Activated T-cell treated with anti-CD3 and anti-CD28 coated beads, Interleukin-2, amount 50 U/mL, for 48 hours (primary cell): ENCODE measurements at places on chromosomes 16 and 17.

DNA sequence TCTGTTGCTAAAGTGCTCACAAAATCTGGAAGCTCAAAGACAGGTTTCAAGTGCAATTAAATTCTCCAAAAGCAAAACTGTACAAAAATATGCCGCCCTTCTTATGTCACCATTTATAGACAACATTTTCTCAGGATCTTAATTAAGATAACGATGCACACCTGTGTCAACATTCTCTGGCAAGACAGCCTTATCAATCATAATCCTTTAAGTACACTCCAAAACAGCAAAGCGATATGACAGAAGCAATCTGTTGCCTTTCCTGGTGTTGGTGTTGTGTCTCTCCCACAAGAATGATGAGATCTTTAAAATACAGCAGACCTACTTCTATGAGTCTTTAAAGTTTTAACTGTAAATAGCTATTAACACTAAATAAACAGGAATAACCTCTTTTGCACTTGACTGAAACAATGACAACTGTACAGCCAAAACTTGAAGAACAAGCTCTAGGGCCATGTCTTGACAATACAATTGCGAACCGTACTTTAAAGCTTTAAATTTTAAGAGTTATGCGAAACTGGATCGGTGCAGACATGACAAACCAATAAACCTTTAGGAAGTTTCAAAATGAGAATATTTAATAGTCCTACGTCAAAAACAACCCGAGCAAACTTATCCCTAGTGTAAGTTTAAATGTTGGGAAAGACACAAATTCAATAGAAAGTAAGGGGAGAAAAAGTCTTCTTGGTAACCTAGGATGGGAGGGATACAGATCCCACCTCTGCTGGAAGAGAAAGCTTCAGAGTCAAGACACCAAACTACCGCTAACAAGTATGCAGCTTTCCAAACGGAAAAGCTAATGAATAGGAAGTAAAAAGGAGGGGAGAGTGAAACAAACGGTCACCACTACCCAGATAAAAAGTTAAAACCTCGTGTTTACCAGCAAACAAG is 3.3 kb upstream of the IRX5 start:
- no peak for DNase-seq

GRCh38 chr17:27518048-27518447 is 61.8 kb downstream of the KSR1 start:
- no peak for DNase-seq

GRCh38 chr16:75556431-75556950 is 439 bp upstream of the TMEM231 start:
- no peak for DNase-seq

DNA sequence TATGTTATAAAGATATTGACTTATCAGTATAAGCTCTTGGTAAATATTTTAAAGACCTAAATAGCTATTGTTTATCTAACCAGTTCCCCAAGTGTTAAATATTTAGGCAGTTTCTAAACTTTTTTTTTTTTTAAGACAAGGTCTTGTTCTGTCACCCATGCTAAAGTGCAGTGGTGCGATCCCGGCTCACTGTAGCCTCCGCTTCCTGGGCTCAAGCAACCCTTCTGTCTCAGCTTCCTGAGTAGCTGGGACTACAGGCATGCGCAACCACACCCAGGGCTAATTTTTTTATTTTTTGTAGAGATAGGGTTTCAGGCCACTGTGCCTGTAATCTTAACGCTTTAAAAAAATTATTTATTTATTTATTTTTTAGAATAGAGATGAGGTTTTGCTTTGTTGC is 43.5 kb downstream of the SNX29 start:
- no peak for DNase-seq

DNA sequence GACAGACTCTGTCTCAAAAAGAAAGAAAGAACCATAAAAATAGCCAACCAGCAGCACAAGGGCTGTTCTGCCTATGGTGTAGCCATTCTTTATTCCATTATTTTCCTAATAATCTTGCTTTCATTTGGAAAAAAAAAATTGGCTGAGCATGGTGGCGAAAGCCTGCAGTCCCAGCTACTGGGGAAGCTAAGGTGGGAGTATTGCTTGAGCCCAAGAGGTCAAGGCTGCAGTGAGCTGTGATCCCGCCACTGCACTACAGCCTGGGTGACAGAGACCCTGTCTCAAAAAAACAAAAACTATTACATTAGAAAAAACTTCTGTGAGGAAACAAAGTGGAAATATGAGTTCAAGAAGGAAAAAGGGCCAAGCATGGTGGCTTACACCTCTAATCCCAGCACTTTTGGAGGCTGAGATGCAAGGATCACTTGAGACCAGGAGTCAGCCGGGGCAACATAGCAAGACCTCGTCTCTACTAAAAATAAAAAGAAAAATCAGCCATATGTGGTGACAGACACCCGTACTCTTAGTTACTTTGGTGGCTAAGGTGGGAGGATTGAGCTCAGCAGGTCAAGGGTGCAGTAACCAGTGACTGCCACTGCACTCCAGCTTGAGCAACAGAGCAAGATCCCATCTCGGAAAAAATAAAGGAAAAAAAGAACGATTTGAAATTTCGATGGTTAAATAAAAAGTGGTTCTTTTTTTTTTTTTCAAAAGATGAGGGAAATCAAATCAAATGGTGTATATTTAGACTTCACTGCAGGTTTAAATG is 2.5 kb downstream of the DCAKD start:
- no peak for DNase-seq

GRCh38 chr17:16425698-16426659 is 10.6 kb downstream of the TRPV2 start:
- no peak for DNase-seq

- no peak for DNase-seq
These were observed 27.1 kb downstream of the SCPEP1 start for GRCh38 chr17:57004944-57005579.

DNA sequence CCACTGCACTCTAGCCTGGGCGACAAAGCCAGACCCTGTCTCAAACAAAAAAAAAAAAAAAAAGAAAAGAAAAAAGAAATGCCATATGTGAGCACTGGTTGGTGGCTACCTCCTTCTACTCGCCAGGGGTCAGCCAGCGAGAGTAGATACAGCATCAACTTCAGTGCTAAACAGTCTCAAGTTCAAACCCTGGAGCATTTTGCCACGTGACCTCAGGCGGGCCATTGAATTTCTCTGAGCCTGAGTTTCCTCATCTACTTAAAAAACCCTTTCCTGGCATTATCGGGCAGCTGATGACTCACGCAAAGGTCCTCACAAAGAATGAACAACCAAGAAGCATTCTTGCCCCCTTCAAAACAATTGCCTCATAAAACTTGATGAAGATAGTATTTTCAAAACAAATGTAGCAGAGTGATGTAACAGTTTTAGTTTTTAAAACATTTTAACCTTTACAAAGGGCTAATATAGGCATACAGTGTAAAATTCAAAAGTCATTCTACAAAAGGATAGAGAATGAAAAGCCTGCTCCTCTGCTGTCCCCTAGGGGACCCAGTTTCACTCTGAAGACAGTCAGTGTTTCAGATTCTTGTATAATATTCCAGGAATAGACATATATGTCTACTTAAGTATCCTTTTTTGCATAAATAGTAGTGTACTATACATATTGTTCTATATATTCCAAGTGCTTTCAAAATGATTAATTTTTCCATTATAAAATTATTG is 28.4 kb downstream of the DNAH2 start:
- no peak for DNase-seq

DNA sequence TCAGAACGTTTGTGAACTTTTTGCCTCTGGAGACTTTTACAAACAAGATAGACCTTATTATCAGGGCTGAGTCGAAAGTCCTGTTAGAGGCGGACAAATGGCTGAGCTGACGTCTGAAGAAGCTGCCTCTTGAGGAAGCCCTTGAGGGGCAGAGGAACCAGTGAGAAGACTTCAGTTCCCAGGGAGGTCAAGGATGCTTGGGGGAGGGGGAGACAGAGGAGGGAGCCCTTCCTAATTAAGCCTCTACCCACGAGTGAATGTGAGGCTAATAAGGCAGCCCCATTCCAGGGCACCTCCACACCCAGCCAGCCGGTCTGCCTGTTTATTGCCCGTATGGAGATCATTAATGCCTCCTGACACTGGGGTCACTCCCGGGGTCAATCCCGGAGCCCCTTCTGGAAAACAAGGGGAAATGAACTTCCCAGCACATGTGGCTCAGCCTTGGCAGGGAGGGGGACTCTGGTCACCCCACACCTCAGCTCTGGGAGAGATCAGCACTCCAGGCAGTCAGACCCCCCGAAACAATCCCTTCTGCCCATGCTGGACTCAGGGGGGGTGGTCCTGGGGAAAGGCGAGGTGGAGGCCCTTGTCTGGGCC is 9.2 kb upstream of the TBX4 start:
- no peak for DNase-seq

- no peak for DNase-seq
These were observed 33.1 kb downstream of the PMP22 start for GRCh38 chr17:15231851-15232516.

- peak; percentile 70 for DNase-seq
These were observed 129.7 kb upstream of the CHMP6 start for GRCh38 chr17:80861892-80862291.

- DNase-seq = no peak
These were observed 411.8 kb upstream of the SALL1 start for GRCh38 chr16:51562891-51563290.

DNA sequence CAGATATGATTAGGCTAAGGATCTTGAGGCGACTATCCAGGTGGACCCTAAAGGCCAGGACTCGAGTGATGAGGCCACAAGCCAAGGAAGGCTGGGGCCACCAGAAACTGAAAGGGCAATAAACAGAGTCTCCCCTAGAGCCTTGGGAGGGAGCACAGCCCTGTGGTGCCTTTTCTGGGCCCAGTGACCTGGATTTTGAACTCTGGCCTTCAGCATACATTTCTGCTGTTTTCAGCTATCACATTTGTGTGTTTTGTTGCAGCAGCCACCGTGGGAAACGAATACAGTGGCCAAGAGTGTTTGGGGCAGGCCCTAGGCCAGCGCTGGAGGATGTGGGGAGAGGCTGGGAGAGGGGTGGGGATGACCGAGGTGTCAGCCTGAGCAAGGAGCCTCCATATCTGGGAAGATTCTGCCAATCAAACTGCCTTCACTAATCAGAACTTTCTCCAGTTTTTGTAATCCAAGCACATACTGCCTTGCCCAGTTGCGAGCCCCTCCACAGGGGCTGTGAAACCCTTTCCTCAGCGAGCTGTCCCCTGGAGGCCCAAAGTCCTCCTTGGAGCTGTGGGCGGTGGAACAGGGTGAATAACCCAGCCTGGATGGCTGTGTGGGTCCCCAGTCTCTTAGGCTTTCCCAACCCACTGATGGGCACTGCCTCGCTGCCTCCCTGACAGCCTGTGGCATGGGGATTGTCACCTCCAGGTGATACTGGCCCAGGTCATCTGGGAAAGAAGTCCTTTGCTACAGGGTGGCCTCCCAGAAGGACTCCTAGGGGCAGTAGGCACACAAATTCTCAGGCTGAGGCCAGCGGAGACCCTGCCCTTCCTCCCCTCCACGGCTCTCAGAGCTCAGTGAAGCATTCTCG is 16.8 kb downstream of the B9D1 start:
- DNase-seq = no peak

GRCh38 chr17:38719289-38719942 is 10.7 kb upstream of the CISD3 start:
- no peak for DNase-seq

DNA sequence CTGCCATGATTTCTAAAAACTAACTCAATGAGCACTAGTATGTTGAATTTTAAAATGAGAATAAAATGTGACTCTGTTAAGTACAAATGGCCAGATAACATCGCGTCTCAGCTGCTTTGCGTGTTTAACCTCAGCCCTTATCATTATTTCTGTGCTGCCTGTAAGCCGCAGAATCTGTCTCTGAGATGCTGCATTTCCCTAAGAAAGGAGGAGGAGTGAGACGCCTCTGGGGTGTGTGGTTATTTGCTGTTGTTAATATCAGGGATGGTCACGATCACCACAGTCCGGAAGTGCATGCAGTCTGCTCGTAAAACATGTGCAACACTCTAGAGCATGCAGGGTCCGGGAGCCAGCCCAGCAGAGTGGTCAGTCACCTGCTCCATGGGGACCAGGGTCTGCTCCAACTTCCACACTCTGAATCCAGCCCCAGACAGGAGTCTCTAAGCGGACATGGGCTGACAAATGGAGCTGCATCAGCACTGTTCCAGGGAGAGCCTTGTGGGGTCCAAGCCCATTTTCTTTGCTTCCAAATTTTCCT is 342.5 kb downstream of the MAF start:
- DNase-seq = no peak
